NCI-H748 treated with DMSO at 0.1 percent for 48 hours (cell line): ENCODE measurements at places on chromosomes 2 and 18.
A peak's percentile ranks its signal among the peaks of the same experiment; 100 is the strongest.

DNA sequence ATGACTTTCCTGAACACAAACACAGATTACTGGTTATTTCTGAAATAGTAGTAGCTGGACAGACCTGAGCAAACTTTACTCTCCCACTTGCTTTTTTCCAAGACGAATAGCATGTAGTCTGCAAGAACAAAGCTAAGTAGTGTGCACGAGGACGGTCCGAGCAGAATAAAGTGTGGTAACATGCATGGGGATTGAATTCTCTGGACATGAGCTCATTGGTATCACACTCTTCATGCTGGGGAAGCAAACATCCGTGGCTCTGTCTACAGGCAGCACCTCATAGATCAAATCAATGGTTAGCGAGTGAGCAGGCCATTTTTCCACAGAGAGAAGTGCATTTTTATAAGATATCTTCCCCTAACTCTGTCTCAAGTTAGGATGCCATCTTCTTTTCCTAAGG is 164.8 kb upstream of the STK17B start:
- DNase-seq = no peak

DNA sequence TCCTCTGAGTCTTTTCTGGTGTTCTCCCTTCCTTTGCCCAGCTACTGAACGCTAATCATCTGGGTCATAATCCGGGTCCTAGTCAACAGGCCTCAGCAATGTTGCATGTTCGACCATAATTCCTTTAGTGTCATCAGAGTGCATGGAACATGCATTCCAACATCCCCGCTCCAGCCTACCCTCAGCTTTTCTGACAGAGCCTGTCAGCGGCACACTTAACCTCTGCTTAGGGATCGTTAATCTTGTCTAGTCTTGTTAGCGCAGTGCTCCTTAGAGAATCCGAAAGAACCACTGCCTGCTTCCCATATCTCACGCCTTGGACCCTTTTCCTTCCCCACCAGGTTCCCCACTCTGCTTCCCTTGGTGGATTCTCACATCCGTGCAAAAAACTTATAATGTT is 767.9 kb upstream of the ID2 start:
- no peak for DNase-seq

GRCh38 chr2:165009466-165009865 is 54.1 kb upstream of the SLC38A11 start:
- DNase-seq = no peak

GRCh38 chr2:148067801-148068200 is 46.9 kb downstream of the MBD5 start:
- peak; percentile 3 for DNase-seq

GRCh38 chr18:29104671-29105070 is 927.7 kb upstream of the CDH2 start:
- DNase-seq = peak; percentile 52

DNA sequence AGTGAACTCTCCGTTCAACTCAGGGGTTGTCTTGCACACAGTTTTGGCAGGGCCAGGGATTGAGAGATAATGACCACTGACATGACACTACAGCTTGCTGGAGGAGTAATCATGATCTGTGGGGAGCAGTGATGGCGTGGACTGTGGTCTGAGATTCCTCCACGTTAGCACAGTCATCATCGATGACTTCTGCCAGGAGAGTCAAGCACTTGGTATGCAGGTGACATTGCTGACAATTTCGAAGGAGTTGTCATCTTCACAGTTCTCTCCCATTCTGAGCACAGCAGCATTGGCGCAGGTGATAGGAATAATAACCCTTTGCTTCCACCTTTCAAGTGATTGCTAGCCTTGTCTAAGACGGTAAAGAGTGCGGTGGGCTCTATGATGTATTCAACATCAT is 79.8 kb downstream of the SGPP2 start:
- DNase-seq = no peak

DNA sequence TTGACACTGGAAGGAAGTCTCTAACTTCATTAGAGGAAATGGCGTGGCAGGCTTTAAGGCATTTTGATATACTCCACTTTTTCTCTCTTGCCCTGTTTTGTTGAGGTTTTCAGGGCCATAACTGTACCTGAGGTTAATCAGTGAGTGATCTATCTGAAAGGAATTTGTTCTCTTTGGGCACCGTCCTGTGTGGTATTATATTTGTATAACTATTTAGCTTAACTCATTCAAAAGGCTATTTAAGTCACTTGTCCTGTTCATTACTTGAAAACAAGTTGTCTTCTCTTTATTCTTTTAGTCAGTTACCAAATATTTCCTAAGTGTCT is 180.4 kb downstream of the NEDD4L start:
- no peak for DNase-seq

- no peak for DNase-seq
These were observed 105.9 kb upstream of the HS6ST1 start for GRCh38 chr2:128424406-128425171.

GRCh38 chr2:189803431-189803830 is 19.2 kb downstream of the PMS1 start:
- no peak for DNase-seq

DNA sequence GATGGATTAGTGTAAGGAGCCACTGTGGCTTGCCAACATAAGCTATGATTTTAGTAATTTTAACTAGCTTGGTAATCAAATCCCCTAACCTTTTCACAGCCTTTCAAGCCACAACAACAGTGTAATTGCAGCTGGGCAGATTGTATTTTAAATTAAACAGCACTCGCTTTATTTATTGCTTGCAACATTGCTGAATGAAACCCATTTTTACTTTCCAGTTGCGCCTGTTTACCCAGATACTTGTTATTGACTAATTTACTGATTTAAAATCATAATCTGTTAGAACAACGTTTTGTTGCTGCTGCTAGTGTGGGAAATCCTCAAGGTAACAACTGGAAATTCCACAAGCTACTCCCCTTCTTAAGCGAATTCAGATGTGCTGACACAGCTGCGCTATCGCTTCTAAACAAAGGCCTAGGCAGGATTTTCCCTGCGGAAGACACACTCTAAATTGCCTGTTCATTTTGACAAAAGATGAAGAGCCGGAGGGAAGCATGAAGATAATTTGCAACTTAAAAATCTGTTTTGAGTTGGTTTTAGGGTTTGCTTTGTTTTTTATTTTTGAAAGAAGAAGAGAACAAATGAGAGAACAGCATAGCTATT is 283.9 kb downstream of the ALPK2 start:
- DNase-seq = peak; percentile 67

GRCh38 chr2:182133195-182133891 is 147.7 kb downstream of the PPP1R1C start:
- DNase-seq = no peak

GRCh38 chr2:168340931-168341330 is 93.5 kb upstream of the STK39 start:
- DNase-seq = no peak

DNA sequence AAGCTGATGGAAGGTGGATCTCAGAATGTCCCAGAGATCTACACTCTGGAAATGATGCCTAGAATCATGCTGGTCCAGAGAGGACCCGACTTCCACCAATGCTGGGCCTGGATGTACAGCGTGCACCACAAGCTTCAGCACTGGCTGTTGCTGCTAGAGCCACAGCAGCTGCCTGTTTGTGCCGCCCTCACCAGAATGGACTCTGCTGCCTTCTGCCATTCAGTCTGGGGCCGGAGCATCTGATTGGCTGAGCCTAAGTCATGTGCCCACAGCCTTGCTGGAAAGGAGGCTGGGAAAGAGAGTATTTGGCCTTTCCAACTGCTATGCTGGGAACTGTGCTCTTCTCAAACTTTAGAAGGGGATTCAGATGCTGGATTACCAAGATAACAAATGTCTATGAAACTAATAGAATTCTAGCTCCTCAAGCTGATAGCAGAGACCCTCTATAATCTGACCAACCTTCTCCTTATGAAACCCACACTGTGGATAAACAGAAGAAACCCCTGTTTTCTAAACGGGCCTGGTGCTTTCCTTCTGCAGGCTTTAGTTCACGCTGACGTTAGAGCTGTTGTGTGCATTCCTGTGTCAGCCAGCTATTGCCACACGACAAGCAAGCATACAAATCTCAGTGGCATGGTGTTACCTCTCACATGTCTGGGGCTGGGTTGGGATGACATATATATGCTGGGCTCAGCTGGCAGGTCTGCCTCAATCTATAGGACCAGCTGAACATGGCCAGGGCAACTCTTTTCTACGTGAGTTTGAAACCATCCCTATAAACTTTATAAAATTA is 4.1 kb upstream of the LOXHD1 start:
- no peak for DNase-seq

- peak; percentile 60 for DNase-seq
These were observed 819 bp upstream of the KLF11 start for GRCh38 chr2:10042301-10043161.

GRCh38 chr2:21404137-21404536 is 280.4 kb downstream of the TDRD15 start:
- DNase-seq = no peak

GRCh38 chr2:176709149-176709951 is 440.1 kb downstream of the MTX2 start:
- no peak for DNase-seq

DNA sequence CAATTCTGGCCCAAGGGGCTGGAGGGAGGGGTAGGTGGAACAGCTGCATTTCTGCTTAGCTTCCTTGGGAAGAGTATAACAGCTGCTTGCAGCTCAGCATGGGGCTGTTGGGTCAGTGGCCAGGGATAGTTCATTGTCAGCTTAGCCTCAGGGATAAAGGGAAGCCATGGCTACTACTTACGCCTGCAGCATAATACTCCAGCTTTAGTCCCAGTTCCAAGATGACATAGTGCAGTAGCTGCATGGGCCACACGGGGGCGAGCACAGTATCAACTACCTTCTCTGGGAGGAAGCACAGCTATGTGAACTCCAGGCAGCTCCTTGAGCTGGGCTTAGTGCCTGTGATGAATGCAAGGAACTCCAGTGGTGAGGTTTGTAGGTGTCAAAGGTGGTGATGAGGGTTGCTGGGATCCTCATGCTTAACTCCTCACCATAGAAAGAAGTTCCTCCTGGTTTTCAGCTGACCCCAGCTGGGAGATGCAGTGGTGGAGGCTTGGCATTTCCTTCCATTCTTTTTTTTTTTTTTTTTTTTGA is 35.4 kb upstream of the RHOB start:
- DNase-seq = peak; percentile 53

DNA sequence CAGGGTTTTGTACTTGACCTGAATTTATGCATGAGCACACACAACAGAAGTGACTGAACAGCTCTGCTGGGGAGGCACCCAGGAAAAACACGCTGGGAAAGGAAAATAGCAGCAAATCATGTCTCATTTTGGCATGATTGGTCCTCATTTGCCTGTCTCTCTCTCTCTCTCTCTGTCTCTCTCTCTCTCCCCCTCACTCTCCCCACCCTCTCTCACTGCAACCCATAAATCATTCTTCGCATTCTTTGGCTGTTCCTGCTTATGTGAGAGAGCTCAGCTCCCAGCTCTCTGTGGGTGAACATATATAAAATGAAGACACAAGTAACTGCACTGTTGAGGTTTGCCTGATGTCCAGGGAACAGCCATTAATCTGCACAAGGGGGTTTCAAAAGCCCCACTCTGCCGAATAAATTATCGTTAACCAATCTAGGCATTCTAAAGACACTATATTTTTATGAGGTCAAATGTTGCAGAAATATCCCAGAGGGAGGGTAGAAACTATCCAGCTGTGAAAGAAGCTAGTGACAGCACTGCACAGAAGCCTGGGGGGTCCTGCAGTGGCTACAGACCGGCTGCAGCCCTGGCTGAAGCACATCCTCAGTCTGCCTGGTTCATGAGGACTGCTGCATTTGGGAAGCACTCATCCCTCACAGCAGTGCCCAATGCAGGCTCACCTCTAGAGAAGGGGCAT is 260.3 kb downstream of the AFF3 start:
- peak; percentile 76 for DNase-seq

DNA sequence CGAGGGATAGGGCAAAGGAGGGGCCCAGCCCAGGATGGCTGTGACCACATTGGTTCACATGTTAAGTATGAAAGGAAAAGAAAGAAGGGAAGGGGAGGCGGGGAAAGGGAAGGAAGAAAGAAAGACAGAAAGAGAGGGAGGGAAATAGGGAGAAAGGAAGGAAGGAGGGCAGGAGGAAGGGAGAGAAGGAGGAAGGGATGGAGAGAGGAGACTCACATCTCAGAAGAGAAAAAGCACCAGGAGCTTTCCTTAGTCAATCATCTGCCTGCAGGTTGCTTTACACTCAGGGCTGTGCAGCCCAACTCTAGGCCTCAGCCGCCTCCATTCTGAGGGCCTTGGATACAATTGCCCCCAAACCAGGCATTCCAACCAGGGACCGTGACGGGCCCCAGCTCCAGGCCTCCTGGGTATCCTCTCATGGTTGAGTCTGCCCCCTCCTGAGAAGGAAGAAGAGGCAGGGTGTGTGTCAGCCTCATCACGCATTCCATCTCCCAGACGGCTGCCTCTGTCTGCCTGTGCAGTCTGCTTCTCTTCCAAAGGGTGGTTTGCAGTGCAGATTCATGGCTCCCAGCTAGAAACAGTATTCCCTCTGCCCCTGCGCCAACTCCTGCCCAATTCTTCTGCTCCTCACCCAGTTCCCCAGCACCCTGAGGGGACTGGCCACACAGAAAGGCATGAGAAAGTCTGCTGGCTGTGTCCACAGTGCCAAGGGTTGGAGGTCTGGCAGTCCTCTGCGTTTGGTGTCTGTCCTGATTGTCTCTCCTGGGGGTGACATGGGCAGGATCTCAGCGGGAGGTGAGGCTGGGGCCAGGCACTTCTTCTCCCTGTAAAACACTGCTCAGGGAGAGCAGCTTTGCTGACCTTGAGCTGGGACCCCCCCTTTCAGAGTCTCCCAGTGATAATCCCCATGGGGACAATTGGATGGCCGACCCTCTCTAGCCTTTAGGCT is 163.3 kb downstream of the SMAD7 start:
- DNase-seq = no peak

DNA sequence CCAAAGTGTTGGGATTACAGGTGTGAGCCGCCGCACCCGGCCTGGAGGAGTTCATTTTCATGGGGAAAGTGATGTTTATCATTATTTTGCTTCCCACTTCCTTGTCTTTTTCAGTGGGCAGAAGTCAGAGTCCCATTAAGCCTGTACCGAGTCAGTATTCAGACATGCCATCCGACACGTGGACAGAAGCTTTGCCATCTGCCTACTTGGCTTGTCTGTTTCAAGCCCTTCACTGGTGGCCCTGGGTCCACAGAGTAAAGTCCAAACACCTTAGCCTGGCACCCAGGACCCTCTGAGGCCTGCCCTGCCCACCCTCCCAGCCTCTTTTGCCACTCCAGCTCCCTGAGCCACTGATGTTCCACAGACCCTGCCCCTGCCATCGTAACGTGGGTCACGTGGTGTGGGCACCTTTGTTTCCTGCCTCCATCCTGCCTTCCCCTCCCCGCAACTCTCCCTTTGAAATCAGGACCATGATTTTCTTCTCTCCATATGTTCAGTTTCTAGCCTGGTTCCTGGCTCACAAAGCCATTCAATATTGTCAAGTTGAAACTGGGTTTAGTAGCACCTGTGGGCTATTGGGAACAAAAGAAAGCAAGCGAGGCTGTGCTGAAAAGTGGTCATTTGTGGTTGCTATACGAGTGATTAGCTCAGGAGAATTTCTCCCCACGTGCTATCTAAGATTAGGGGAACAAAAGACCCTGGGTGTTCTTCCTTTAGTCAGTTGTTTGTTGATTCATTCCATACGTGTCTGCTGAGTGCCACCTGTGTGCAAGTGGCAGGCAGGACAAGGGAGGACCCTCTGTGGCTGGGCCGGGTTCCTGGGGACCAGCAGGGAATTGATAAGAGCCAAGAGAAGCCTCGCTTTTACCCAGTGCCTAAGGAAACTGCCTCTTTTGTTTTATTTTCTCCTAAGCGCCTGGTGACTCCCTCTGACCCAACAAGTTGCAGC is 5.1 kb upstream of the ODC1 start:
- DNase-seq = no peak
